Stimulated activated CD4-positive, alpha-beta T cell treated with anti-CD3 and anti-CD28 coated beads, Interleukin-2, amount 100 ng/mL, for 4 hours (primary cell): ENCODE measurements at places on chromosomes 5 and 9.

DNA sequence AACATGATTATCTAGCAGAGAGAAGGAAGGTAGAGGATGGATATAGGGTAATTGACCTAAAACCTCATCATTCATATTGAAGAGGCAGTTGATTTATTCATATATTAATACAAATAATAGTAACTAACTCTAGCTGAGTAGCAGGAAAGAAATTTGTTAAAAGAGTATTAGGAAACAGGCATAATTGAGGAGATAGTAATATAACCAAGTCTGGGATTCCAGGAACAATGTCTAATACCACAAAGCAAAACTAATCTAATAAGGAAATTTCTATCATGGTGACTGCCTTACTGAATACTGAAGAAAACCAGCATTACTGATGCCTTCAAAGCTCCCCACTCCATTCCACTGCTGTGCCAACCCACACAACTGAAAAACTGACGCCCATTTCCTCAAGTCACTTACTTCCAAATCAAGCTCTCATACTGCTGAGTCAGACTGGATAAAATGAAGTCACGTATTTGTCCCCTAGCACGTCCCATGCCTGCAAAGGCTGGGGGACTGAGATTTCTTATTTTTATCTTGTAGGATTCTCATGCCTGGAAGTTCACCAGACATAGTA lies 153.9 kb downstream of the SMC2 start:
- DNase-seq = no peak

- DNase-seq = no peak
These were observed 59.1 kb downstream of the PDCD1LG2 start for GRCh38 chr9:5569409-5569808.

- DNase-seq = no peak
These were observed 46.6 kb upstream of the ZNF169 start for GRCh38 chr9:94212531-94212930.

- DNase-seq = no peak
These were observed 500.0 kb upstream of the C9orf72 start for GRCh38 chr9:28073270-28073669.

- DNase-seq = no peak
These were observed 10.8 kb downstream of the SHC3 start for GRCh38 chr9:89167788-89168187.

- DNase-seq = no peak
These were observed 82.9 kb downstream of the ADGRV1 start for GRCh38 chr5:90641528-90641927.

- no peak for DNase-seq
These were observed 154.0 kb downstream of the RGS3 start for GRCh38 chr9:113617550-113617949.

DNA sequence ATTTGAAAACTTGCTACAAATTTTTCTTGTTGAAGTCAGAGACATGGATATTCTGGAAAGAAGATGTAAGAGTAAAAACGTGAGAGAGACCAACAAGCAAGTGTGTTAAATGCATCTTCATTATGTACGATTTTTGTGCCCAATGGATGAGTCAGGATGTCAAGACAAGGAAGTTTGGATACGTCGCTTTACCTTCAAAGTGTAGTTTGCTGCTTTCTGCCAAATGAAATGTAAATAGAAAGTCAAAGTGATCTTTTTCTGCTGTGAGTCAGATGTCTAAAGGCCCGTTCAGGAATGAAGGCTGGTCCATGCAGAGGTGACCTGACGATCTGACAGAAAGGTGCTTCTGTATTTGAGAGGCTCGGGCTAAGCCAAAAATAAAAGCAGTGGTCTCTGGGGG lies 273.1 kb upstream of the PIK3R1 start:
- no peak for DNase-seq

DNA sequence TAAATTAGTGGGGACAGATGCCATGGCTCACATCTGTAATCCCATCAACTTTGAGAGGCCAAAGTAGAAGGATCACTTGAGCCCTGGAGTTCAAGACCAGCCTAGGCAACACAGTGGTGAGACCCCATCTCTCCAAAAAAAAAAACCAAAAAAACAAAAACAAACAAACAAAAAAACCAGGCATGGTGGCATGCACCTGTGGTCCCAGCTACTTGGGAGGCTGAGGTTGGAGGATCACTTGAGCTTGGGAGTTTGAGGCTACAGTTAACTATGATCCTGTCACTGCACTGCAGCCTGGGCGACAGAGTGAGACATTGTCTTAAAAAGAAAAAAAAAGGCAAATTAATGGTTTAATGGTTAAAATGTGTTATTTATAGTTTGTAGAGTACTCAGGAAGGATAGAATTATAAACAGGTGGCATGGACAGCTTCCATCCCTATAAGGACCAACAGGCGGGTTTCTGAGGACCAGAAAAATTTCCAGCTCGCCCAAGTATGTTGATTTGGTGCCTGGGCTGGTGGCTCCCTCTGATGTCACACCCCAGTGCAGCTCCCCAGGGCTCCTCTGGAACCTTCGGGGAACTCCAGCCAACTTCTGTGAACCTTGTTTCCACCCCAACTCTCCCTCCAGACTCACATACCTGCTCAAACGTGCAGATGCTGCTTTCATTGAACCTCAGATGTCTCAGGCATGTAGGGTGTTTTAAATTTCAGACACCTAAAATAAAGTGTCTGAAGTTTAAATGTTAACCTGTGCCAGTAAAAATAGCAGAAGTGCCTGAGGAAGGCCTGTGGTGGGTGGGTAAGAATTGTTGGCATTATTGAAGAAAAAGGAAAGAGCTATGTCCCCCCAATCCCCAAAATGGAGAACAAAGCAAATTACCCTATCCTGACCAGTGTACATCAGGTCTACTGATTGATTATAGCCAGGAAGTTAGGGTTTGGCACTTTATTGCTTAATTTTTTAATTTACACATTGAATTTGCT lies 69.0 kb downstream of the TRIO start:
- DNase-seq = no peak

GRCh38 chr9:4569101-4569500 lies 78.8 kb downstream of the SLC1A1 start:
- no peak for DNase-seq

GRCh38 chr9:5593904-5594303 lies 35.0 kb upstream of the RIC1 start:
- no peak for DNase-seq
